Tibial nerve (tissue), 4 donors: ENCODE measurements at places on chromosomes 2 and 18. TPM values are rescaled to one million over a fixed set of nuclear protein-coding genes. Genes with fewer than 3 reads are reported as not detected.

TET3 gene
- total RNA-seq = 4.3 TPM

DNA sequence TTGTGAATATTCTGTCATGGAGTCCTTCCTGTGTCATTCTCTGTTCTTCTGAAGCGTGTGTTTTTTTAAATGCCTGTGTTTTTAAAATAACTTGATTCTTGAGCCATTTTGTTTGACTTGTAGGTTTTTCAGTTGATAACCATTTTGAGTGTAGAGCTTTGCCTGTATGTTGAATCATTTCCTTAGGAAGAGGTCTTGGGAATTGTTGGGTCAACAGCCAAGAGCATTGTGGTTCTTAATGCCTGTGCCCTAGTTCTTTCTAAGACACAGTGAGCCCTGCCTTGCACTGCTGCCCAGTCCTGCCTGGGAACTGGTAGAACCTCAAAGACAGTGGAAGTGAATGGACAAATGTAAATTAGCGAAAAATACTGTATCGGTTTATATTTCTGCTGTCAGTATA lies 25.9 kb downstream of the RAB12 start:
- no peaks in the 10 kb centered on the region for H3K4me1 ChIP-seq
- no peak overlapping the region for H3K4me3 ChIP-seq
- no peak for DNase-seq
- no peaks in the 10 kb centered on the region for H3K27me3 ChIP-seq

DNA sequence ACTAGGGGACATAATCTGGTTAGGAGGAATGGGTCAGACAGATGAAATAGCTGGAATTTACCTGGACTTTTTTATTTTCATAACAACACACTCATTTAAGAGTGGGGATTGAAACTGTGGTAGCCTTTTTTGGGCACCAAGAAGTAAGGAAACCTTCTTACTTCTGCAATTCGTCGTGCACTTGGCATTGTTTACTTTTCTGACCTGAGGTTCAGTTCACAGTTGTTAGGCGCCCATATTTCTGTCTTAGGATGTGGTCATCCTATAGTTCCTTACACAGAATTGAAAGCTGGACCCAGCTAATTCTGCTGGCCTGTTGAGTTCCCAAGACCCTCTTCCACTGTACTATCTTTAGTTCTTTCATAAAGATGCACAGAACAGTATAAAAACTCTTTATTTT lies 72.9 kb downstream of the TMX3 start:
- no peak overlapping the region for H3K4me3 ChIP-seq
- no peaks in the 10 kb centered on the region for H3K27me3 ChIP-seq
- no peaks in the 10 kb centered on the region for H3K36me3 ChIP-seq
- no peaks in the 10 kb centered on the region for H3K4me1 ChIP-seq
- H3K27ac ChIP-seq = no peak overlapping the region
- DNase-seq = no peak

DNA sequence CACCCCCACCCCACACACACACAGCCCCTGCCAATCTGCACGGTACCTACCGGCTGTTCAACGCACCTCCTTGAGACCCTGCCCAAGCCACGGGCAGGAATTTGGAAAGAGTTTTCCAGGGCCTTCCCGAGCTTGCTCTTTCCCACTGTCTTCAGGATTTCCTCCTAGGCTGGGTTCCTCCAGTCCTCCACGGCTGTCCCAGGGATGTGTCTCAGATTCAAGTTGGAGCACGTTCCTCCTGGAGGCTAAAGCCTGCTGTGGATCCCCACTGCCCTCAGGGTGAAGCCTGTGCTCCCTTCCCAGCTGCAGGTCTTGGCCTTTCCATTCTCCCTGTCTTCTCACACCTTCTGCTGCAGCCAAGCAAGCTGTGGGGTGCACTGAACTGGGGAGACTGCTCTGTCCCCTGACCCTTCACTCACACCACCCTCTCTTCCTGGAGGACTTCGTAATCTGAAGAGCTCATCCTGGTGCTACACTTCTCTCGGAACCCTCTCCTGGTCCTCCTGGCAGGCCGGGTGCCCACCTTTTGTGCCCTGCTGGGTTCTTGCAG lies 54.9 kb upstream of the HS6ST1 start:
- no peaks in the 10 kb centered on the region for H3K27me3 ChIP-seq
- H3K4me3 ChIP-seq = no peak overlapping the region
- H3K4me1 ChIP-seq = no peaks in the 10 kb centered on the region
- no peaks in the 10 kb centered on the region for H3K36me3 ChIP-seq

CRYBA2 gene
- total RNA-seq = not detected

ALPP gene
- not detected for total RNA-seq

SLC35F5 gene
- 55.5 TPM for total RNA-seq

GALNT14 gene
- total RNA-seq = 4.2 TPM

DNA sequence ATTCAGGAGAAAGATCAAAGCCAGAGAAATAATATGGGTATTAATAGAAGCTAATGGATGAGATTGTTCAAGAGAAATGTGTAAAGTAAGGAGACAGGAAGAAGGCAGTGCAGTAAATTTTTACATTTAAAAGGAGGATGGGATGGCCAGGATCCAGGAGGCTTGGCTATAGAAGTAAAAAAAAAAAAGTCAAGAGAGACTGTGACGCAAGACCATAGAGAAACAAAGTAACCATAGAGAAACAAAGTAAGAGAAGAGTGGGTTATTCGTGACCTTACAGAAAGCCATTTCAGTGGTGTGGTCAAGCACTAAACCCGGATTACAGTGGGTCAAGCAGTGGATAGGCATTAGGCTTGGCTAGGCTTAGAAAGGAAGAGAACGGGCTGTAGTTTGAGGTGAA lies 10.5 kb upstream of the FAM171B start:
- no peak overlapping the region for H3K4me3 ChIP-seq
- no peak overlapping the region for H3K27ac ChIP-seq

DNA sequence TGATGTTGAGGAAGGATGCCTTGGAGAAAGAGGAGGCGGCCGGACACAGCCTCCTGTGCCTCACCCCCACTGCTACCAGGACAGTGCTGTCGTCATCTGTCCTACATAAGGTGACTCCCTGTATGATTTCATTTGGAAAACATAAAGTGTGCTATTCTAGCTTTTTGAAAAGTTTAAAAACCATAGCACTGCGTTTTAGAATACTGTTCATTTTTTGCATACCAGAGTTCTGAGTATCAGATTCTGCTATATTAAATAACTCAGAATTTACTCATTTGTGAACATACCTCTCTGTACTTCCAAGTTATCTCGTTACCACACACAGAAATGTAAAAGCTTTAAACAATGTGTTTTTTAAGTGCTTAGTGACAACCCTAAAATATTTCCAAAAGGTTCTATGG lies 302.9 kb downstream of the LRRTM1 start:
- no peak overlapping the region for H3K4me3 ChIP-seq
- H3K27ac ChIP-seq = no peak overlapping the region
- DNase-seq = no peak
- no peaks in the 10 kb centered on the region for H3K36me3 ChIP-seq
- H3K4me1 ChIP-seq = no peaks in the 10 kb centered on the region

- H3K36me3 ChIP-seq = no peaks in the 10 kb centered on the region
- H3K4me3 ChIP-seq = no peak overlapping the region
- no peaks in the 10 kb centered on the region for H3K4me1 ChIP-seq
- DNase-seq = no peak
- H3K27me3 ChIP-seq = no peaks in the 10 kb centered on the region
- H3K27ac ChIP-seq = no peak overlapping the region
Observed at GRCh38 chr2:20165677-20166509, 59.0 kb downstream of the SDC1 start.

PRKAG3 gene
- total RNA-seq = not detected

- H3K27ac ChIP-seq = no peak overlapping the region
- no peaks in the 10 kb centered on the region for H3K36me3 ChIP-seq
- H3K27me3 ChIP-seq = no peaks in the 10 kb centered on the region
- DNase-seq = no peak
- H3K4me3 ChIP-seq = no peak overlapping the region
Observed at GRCh38 chr2:165528691-165529090, 59.2 kb downstream of the CSRNP3 start.

OSBPL6 gene
- 1.8 TPM for total RNA-seq

DNA sequence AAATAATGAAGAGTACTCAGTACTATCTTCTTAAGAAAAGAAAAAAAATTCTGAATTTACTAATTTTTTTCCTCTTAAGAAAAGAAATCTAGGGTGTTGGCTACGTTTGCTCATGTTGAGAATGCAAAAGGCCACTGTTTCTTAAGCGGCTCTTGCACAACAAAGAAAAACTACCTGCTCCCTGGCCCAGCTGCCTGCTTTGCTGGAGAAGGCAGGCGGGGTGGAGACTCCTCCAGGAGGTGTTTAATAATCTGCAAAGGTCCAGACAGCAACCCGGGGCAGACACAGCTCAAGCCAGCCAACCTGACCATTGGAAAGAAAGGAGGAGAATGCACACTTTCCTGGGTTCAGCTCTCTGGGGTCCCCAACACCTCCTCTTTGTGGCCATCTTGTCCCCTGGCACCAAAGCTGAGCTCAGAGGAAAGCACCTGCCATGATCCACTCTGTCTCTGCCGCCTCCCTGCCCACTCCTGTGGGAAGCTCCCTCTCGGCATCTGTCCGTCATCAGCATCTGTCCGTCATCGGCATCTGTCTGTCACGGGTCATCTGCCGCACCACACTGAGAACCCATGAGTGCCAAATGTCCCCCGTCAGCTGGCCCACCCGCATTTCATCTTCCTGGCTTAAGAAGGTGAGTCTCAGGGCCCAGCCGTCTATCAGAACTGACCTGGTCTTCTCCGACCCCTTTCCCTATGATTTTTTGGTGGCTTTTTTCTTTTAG lies 11.9 kb downstream of the ZNF516 start:
- H3K27ac ChIP-seq = no peak overlapping the region
- H3K4me1 ChIP-seq = no peaks in the 10 kb centered on the region
- no peaks in the 10 kb centered on the region for H3K36me3 ChIP-seq
- no peaks in the 10 kb centered on the region for H3K27me3 ChIP-seq

CNGA3 gene
- not detected for total RNA-seq

DNA sequence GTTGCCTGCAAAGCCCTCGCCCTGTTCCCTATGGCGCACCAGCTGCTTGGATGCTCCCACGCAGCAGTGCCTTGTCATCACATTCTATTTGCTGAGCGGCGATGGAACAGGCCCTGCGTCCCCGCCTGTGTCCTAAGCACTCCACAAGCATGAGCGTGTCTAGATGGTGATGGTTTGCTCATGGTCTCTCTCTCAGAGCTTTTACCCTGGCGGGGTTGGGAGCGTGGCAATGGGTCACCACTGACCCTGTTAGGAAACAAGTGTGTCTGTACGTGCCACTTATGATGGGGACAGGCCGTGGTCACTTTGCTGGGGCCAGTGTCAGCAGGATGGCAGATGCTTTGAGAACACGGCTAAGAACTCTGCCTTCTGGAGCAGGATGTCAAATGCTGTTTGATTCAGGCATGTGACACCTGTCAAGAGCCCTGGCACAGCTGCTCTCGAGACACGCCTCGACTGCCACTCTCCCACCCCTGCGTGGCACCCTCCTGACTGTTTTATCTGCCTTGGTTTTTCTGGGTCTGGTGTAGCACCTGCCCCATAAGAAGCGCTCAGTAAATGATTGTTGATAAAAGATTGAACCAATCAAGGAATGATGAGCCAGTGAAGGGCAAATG lies 44.2 kb downstream of the RRM2 start:
- H3K36me3 ChIP-seq = no peaks in the 10 kb centered on the region
- H3K4me3 ChIP-seq = no peak overlapping the region
- no peaks in the 10 kb centered on the region for H3K27me3 ChIP-seq
- H3K27ac ChIP-seq = no peak overlapping the region
- H3K4me1 ChIP-seq = peaks cover 20% of the 10 kb centered on the region
- no peak for DNase-seq

DNA sequence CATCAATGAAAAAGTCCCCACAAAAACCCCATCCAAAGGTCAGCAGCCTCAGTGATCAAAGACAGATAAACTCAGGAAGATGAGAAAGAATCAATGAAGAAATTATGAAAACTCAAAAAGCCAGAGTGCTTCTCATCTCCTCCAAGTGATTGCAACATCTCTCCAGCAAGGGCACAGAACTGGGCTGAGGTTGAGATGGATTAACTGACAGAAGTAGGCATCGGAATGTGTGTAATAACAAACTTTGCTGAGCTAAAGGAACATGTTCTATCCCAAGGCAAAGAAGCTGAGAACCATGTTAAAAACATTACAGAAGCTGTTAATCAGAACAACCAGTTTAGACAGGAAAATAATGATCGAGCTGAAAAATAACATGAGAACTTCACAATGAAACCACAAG lies 442.8 kb upstream of the SYT4 start:
- no peaks in the 10 kb centered on the region for H3K4me1 ChIP-seq
- H3K27me3 ChIP-seq = no peaks in the 10 kb centered on the region
- H3K36me3 ChIP-seq = no peaks in the 10 kb centered on the region
- no peak overlapping the region for H3K27ac ChIP-seq

GKN1 gene
- total RNA-seq = not detected

DNA sequence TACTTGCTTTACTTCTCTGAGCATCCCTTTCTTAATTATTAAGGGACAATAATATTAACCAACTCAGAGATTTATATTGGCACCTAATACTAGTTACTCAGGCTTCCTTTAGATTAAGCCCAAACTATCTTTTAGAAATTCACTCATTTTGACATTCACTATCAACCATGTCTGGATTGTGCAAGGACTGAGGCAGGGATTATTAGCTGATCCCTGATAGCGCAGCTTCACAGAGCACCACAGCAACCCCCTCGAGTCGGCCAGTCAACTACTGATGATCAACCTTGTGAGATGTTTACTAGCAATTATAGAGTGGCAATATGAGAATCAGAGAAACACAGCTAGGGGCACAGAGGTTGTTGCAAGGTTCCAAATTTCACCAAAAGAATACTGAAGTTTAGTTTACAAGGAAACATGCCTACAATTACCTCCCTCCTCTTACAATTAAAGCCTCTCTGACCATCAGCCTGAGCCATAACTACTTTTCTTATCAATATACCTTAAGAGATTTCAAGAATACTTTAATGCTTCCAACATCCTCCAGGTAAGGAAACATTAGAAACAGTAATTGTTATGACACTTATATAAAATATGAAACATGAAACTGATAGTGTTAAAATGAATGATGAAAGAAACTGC lies 191.6 kb downstream of the TCF4 start:
- no peaks in the 10 kb centered on the region for H3K36me3 ChIP-seq
- H3K4me1 ChIP-seq = no peaks in the 10 kb centered on the region
- H3K27ac ChIP-seq = no peak overlapping the region
- H3K27me3 ChIP-seq = no peaks in the 10 kb centered on the region
- H3K4me3 ChIP-seq = no peak overlapping the region
- no peak for DNase-seq

GRCh38 chr2:190576573-190576972 lies 42.1 kb upstream of the NEMP2 start:
- no peaks in the 10 kb centered on the region for H3K27me3 ChIP-seq
- peaks cover 22% of the 10 kb centered on the region for H3K4me1 ChIP-seq
- H3K36me3 ChIP-seq = no peaks in the 10 kb centered on the region
- no peak overlapping the region for H3K27ac ChIP-seq

DNA sequence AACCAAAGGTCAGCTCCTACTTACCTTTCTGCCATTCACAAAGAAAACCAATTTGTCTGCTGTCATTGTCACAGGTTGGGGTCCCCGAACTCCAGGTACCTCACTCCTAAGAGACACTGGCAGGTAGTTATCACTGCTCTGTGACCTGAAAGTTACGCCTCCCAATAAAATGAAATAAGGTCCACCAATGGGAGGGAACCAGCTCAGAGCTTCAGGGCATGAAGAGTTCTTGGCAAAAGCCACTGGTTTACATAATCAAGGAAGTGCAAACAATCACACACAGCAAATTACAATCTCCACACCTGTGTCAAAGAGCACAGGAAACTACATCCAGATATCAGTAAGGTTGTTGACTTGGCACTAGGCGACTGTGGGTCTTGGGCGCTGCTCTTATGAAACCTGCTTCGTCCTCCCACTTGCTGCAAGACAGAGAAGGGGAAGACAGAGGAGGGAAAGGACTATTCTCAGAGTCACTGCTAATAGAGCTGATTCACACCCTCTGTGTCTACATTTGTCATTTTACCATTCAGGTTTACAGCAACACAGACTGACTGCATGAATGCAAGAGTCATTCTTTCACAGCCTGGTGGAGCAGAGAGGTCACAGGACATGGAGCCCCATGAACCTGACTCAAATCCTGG lies at the start of gene XDH:
Gene XDH, minus strand, starts transcription at position 142 of the 641 bp plus-strand sequence. Its CDS starts 76 bp downstream, at position 66.
- H3K4me3 ChIP-seq = no peak within 1 kb of the TSS
- H3K4me1 ChIP-seq = no peaks in the 10 kb centered on the region
- H3K27ac ChIP-seq = no peak within 1 kb of the TSS
- DNase-seq = no peak
- H3K36me3 ChIP-seq = no peaks in the 10 kb centered on the region
